ENCODE measurements at places on chromosomes 7 and 10.

GRCh38 chr10:30973737-30974136, 57.9 kb downstream of the ZNF438 start:
- DNase-seq: no peak

GRCh38 chr7:1065585-1066241, 21.4 kb downstream of the GPR146 start:
- DNase-seq: peak; percentile 75

GRCh38 chr7:151745706-151746105, 131.2 kb downstream of the PRKAG2 start:
- DNase-seq: no peak

DNA sequence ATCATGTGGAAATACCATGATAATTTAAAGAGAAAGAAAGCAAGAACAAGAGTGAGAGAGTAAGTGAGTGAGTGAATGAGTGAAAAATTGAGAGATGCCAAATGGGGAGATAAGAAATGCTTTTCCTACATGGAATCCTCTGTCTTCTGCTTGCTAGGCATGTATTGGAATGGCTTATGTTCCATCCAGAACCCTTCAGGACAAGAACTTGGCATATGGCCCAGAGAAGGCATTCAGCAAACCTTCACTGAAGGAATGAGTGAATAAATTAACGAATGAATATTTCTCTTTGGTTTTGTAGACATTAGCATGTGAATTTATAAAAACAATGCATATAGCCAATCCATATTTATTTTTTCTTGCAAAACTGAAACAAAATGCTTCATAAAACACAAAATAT, 162.2 kb downstream of the LRRTM3 start:
- no peak for DNase-seq

GRCh38 chr10:115953968-115954367, 319.0 kb downstream of the GFRA1 start:
- no peak for DNase-seq

- DNase-seq: no peak
Measured at GRCh38 chr7:113768387-113768786, 150.4 kb downstream of the PPP1R3A start.

Data from SW480 (cell line).